ENCODE measurements at places on chromosomes 2 and 18. TPM values are rescaled to one million over a fixed set of nuclear protein-coding genes. Genes with fewer than 3 reads are reported as not detected.

- no peaks in the 10 kb centered on the region for H3K27me3 ChIP-seq
- H3K4me3 ChIP-seq, result no peak overlapping the region
- DNase-seq, result no peak
- no peak overlapping the region for H3K27ac ChIP-seq
These were observed 83.1 kb downstream of the ADAM23 start for GRCh38 chr2:206526416-206526815.

- no peaks in the 10 kb centered on the region for H3K36me3 ChIP-seq
- no peak overlapping the region for H3K27ac ChIP-seq
- no peak overlapping the region for H3K4me3 ChIP-seq
- no peaks in the 10 kb centered on the region for H3K4me1 ChIP-seq
- DNase-seq, result no peak
These were observed 97.7 kb downstream of the HNMT start for GRCh38 chr2:138061961-138062360.

DNA sequence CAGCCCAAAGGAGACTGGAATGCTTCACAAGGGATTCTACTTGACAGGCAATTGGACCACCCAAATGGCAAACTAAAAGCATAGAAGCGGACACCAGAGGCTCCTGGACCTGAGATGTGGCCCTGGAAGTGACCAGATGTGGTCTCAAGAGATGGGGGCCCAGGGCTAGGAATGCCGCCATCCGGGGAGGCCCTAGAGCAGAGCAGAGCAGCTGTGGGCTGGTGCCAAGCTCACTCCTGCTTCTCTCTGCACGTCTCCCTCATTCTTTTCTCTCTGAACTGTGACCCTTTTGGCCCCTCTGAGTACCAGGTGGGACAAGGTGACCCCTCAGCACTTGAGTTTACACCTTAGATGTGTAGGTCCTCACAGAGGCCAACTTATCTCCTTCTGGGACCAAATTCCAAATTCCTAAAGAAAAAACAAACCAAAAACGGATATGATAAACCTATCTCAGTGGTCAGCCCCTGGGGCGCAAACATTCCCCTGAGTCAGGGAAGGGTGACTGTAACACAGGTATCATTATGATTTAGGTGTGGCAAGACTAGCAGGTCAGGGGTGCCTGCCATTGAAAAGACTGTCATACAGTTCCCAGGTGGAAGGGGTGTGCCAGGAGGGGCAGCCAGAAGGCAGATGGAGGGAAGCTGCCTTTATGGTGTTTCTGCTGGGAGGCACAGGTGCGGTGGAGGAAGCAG, 6.5 kb upstream of the IL1R2 start:
- no peak overlapping the region for H3K4me3 ChIP-seq
- H3K36me3 ChIP-seq, result no peaks in the 10 kb centered on the region
- H3K27ac ChIP-seq, result no peak overlapping the region
- DNase-seq, result no peak
- no peaks in the 10 kb centered on the region for H3K27me3 ChIP-seq
- H3K4me1 ChIP-seq, result no peaks in the 10 kb centered on the region

DNA sequence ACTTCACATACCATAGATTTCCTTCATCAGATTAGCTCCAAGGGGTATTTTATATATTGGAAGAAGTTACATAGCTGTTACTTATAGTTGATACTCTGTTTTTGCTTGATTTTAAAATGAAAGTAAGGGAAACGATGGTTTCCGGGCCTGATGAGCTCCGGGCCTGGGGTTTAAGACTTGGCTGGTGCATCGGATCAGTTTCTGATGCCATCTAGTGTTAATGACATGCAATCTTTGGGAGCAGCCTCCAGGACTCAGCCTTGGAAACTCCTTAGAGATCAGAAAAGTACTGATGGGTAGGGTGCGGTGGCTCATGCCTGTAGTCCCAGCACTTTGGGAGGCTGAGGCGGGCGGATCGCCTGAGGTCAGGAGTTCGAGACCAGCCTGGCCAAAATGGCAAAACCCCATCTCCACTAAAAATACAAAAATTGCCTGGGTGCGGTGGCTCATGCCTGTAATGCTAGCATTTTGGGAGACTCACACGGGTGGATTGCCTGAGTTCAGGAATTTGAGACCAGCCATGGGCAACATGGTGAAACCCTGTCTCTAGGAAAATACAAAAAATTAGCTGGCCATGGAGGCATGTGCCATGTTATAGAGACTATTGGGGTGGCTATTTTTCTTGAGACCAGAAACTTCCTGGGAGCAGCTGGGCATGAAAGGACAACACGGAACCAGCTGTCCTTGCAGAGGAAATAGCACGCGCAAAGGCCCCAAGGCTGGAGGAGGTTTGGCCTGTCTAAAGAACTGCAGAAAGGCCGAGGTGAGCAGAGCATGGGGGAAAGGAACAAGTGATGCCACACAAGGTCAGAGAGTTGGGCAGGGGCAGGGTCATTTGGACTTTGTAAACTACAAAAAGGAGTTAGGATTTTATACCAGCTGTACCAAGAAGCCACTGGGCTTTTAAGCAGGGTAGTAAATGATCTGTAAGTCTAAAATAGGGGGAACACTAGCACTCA, 46.9 kb upstream of the CNOT11 start:
- H3K27ac ChIP-seq, result no peak overlapping the region
- no peak overlapping the region for H3K4me3 ChIP-seq
- H3K4me1 ChIP-seq, result no peaks in the 10 kb centered on the region
- H3K27me3 ChIP-seq, result no peaks in the 10 kb centered on the region

DNA sequence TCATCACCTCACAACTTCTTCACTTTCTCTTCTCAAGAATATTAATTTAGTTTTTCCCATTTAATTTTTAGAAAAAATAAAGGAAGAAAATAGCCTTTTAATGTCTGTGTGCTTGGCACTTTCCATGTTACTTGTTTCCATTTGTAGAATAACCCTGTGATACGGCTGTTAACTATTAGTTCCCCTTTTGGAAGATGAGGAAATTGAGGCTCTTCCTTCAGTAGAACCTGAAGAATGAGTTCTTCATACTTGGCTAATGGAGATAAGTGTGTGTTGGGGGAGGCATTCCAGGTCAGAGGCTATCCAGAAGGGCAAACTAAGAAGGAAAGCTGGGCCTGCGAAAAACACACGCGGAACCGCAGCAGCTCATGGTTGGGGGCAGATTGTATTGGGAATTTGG, 38.3 kb downstream of the ZNF532 start:
- no peaks in the 10 kb centered on the region for H3K36me3 ChIP-seq
- H3K4me1 ChIP-seq, result no peaks in the 10 kb centered on the region
- no peak overlapping the region for H3K27ac ChIP-seq
- DNase-seq, result no peak
- no peaks in the 10 kb centered on the region for H3K27me3 ChIP-seq

GRCh38 chr18:30485078-30485477, 557.5 kb downstream of the DSC3 start:
- H3K4me3 ChIP-seq, result no peak overlapping the region
- H3K4me1 ChIP-seq, result no peaks in the 10 kb centered on the region
- H3K27ac ChIP-seq, result no peak overlapping the region
- H3K36me3 ChIP-seq, result no peaks in the 10 kb centered on the region
- no peaks in the 10 kb centered on the region for H3K27me3 ChIP-seq
- DNase-seq, result no peak

DNA sequence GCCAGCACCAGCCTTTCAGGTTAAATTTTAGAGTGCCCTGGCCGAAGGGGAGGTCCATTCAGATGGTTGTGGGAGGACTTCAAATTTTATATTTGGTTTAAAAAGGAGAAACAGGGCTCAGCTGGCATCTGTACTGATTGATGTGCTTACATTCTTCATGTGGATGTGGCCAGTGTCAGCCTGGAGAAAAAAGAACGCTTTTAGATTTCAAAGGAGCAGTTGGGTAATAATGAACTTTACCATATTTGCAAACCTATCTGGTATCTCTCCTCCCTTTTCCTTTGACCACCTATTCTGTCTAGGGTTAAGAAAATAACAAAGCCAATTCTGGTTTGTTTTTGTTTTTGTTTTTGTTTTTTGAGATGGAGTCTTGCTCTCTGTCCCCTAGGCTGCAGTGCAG, 21.3 kb downstream of the RAB12 start:
- H3K27ac ChIP-seq, result no peak overlapping the region
- no peaks in the 10 kb centered on the region for H3K4me1 ChIP-seq
- H3K4me3 ChIP-seq, result no peak overlapping the region
- H3K27me3 ChIP-seq, result no peaks in the 10 kb centered on the region
- peaks cover 20% of the 10 kb centered on the region for H3K36me3 ChIP-seq

DNA sequence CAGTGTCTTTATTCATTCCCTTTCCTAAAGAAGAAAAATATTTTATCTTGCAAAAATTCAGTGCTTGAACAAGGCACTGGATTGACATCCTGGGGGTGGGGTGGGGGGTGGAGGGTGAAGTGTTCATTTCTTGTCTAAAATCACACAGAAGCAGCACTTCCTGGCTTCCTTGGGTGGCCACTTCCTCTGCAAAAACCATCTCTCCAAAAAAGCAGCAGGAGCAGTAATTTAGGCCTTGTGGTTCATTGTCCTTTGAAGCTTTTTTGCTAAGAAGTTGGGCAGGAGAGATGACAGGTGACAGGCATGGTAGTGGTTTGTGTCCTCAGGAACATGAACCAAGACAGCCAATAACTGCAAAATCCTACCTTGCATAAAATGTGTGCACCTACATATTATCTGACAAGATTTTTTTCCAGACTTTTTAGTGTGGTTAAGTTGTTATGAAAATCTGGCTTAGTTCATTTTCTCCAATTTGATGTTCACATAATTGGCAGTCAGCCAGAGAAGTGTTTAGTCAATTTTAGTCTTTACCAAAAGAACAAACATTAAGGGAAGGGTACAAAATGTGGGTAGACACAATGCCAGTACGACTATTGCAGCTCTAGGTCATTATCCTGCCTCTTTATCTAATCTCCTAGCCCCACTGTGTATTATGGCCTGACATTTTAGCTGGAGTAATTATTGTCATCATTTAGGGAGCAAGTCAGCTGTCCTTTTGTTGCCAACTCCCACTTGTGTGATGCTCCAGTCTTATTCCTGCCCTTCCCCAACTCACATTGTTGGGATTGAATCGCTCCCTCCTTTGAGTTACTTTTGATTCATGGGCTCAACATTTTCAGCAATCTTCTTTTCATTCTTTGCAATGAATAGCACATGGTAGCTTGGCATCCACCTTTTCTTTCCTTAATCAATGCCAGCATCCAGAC, 177.2 kb downstream of the MYO3B start:
- peaks cover 14% of the 10 kb centered on the region for H3K4me1 ChIP-seq
- H3K4me3 ChIP-seq, result no peak overlapping the region
- H3K36me3 ChIP-seq, result no peaks in the 10 kb centered on the region
- H3K27ac ChIP-seq, result no peak overlapping the region

- H3K27ac ChIP-seq, result no peak overlapping the region
- no peaks in the 10 kb centered on the region for H3K36me3 ChIP-seq
- DNase-seq, result no peak
- no peak overlapping the region for H3K4me3 ChIP-seq
- no peaks in the 10 kb centered on the region for H3K27me3 ChIP-seq
These were observed 14.2 kb downstream of the EHD3 start for GRCh38 chr2:31248139-31248538.

DNA sequence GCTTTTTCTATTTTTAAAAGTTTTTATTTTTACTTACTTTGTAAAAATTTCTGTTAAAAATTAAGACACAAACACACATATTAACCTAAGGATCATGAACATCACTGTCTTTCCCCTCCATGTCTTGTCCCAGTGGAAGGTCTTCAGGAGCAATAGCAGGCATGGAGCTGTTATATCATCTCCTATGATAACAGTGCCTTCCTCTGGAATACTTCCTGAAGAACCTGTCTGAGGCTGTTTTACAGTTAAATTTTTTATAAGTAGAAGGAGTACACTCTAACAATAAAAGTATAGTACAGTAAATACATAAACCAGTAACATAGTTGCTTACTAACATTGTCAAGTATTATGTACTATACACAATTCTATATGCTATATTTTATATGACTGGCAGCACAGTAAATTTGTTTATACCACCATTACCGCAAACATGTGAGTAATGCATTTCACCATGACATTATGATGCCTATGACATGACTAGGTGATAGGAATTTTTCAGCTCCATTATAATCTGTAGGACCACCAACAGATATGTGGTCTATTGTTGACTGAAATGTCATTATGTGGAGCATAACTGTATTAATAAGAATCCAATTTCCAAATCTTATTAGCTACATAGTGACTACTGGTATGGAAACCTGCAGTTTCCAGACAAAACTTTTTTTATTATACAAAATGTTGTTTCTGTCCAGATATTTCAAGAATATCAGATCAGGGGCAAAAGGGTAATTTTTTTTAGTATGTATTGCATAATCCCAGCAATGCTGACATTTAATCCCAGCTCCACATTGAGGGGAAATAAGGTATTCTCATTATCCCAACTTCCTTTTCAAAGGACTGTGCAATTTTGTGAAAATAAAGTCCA, 337.2 kb upstream of the SLC39A10 start:
- no peak for DNase-seq
- no peaks in the 10 kb centered on the region for H3K4me1 ChIP-seq
- H3K27ac ChIP-seq, result no peak overlapping the region
- no peaks in the 10 kb centered on the region for H3K27me3 ChIP-seq
- H3K4me3 ChIP-seq, result no peak overlapping the region

- no peak overlapping the region for H3K27ac ChIP-seq
- DNase-seq, result peak; percentile 52
- no peaks in the 10 kb centered on the region for H3K36me3 ChIP-seq
These were observed 29.9 kb upstream of the NT5DC4 start for GRCh38 chr2:112690853-112691401.

GRCh38 chr18:79658366-79658765, 21.2 kb upstream of the CTDP1 start:
- H3K4me1 ChIP-seq, result no peaks in the 10 kb centered on the region
- no peaks in the 10 kb centered on the region for H3K36me3 ChIP-seq
- no peak for DNase-seq
- no peaks in the 10 kb centered on the region for H3K27me3 ChIP-seq
- H3K27ac ChIP-seq, result no peak overlapping the region

GRCh38 chr2:227450926-227451654, 20.9 kb upstream of the AGFG1 start:
- H3K27ac ChIP-seq, result peak overlapping the region; percentile 2
- no peaks in the 10 kb centered on the region for H3K36me3 ChIP-seq
- H3K4me1 ChIP-seq, result no peaks in the 10 kb centered on the region
- no peak for DNase-seq
- H3K27me3 ChIP-seq, result no peaks in the 10 kb centered on the region

DNA sequence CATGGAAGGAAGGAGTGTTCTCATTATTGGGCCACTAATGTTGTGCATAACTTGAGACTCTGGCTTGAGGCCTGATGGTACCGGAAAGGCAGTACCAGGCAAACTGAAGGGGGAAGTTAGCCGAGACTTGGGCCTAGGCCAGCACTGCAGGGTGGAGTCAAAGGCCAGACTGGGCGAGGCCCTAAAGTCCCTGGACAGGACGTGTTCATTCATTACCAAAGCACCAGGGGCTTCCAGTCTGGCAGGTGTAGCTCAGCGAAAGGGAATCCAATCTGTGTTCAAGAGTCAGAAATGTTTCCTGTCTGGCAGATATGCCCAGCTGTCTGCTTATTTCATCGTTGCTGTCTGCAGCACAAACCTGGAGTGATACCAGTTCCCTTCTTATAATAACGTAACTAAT, 4.7 kb upstream of the ITSN2 start:
- no peaks in the 10 kb centered on the region for H3K27me3 ChIP-seq
- peaks cover 7% of the 10 kb centered on the region for H3K4me1 ChIP-seq
- H3K36me3 ChIP-seq, result no peaks in the 10 kb centered on the region
- no peak overlapping the region for H3K27ac ChIP-seq

ARHGAP15 gene
- total RNA-seq, result 41.4 TPM

MGAT4A gene
- total RNA-seq, result 65.2 TPM

CHRNG gene
- total RNA-seq, result not detected

LRP1B gene
- not detected for total RNA-seq

RNF125 gene
- 41.3 TPM for total RNA-seq

USP40 gene
- total RNA-seq, result 14.8 TPM

EVX2 gene
- total RNA-seq, result not detected
